KBM-7 (cell line): ENCODE measurements at places on chromosomes 4 and X.

DNA sequence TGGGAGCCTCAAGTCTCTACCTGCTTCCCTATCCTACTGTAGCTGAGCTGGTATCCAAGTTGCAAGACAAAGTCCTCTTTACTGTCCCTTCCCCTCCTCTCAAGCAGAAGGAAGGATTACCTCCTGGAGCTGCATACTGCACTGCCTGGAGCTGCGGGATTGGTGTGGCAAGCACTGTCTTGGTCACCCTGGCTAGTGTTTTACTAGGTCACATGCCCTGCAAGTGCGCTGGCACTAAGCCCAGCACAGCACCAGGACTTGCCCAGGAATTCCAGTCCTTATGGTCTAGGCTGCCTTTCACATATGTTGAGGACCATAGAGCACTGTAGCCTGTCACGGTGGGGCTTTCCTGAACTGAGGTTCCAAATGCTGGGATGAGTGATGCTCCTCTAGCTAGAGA lies 227.3 kb upstream of the ZC4H2 start:
- DNase-seq = no peak

DNA sequence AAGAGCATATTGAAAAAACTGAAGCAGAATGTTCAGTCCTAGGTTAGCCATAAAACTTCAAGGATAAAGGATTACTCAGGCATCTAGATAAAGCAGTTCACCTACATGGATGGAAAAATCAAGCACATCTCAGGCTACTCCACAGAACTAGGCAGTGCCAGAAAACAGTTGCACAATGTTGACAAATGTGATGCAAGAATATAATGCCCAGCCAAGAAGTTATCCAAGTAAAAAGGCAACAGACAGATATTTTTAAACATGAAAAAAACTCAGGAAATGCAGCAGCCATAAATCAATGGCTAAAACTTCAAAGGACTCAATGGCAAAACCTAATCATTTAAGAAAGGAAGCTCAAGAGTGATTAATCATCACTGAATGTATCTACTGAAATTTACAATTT lies 456.0 kb upstream of the FAM241A start:
- DNase-seq = no peak

DNA sequence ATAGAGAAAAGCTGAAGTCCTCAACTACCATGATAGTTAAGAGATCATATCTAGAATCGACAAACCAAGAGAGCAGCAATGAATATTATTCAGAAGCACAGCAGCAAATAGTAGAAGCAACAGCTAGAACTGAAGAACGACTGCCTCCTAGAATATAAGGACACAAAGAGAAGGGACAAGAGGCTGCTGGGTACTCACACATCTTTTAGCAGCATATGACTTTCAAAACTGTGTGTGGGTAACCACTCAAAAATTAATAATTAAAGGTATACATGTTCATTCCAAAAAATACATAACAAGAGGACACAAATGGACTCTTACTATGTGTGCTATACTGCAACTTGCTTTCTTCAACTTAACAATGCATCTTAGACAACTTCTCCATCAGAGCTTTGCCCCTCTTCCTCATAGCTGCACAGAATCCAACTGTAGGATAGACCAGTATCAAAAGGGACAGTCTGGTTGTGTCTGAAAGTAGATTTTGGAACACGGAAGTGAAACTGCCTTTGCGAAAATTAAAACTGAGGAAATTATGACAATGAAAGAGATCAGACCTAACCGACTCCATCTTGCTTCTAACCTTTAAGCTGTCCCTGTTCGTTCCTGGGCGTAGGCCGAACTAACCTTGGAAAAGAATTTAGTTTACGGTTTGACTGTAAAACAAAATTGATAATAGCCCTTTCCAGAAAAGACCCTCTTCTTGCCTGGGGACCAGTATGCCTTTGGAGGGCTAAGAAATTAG lies 125.7 kb downstream of the SH3KBP1 start:
- DNase-seq = no peak

GRCh38 chr4:10023050-10023419 lies 1.7 kb upstream of the SLC2A9 start:
- DNase-seq = no peak

GRCh38 chr4:55931833-55932232 lies 16.9 kb upstream of the CEP135 start:
- no peak for DNase-seq

DNA sequence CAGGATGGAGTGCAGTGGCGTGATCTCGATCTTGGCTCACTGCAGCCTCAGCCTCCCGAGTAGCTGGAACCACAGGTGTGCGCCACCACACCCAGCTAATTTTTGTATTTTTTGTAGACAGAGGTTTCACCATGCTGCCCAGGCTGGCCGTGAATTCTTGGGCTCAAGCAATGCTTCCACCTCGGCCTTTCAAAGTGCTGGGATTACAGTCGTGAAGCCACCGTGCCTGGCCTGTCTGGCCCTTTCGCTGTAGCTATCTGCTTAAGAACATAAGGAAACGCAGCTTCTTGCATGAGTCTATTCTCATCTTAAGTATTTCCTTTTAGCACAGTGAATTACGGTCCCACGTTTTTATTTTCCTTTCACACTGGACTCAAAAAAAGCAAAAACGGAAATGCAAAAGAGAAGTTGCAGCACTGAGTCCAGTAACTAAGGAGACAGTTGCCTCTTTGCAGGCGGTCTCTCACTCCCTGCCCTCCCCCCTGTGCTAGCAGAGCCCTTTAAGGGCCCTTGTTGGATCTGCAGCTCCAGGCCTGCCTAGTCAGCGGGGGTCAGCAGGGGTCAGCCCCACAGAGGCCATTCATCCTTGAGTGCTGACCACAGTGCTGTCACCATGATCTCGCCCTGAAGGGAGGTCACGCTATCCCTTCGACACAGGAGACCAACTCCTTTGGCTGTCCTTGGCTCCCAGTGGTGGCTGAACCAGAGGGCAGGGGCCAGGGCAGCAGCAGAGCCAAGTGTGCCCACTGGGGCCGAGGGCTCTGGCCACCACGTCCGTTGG lies 21.8 kb upstream of the TBC1D14 start:
- DNase-seq = peak; percentile 91

GRCh38 chr4:138609943-138610350 lies 367.8 kb upstream of the SLC7A11 start:
- no peak for DNase-seq

DNA sequence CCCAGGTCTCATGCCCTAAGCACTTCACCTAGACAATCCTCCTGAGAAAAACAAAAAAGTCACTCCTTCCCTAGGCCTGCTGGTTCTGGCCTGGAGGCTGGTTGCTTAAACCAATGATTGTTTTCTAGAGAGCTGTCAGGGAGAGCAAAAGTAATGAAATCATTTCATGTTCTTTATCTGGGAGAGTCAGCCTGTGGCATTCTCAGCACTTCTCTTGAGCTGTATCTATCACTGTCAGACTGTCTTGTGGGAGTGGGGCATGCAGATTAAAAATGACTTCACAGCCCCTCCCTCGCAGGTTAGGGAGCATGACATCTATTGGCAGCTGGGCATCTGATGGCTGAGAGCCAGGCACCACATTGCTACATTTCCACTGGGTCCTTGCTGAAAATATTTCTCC lies 20.4 kb upstream of the TMEM154 start:
- no peak for DNase-seq

DNA sequence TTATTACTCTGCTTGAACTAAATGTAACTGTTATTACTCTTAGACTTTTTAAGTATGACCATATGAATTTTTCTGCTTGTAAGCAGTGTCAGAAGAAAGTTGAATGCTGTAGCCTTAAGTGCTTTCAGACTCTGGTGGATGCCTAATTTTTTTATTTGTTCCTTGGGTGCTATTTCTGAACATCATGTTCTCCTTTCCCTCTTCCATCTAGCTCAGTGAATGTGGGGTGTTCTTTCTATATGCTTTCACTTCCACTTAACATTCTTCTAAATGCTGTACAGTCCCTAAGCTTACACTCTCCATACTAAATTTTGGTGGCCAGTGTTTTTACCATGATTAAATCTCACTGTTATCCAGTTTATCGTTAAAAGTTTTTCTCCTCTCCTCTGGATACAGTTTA lies 3.6 kb downstream of the DCK start:
- no peak for DNase-seq

DNA sequence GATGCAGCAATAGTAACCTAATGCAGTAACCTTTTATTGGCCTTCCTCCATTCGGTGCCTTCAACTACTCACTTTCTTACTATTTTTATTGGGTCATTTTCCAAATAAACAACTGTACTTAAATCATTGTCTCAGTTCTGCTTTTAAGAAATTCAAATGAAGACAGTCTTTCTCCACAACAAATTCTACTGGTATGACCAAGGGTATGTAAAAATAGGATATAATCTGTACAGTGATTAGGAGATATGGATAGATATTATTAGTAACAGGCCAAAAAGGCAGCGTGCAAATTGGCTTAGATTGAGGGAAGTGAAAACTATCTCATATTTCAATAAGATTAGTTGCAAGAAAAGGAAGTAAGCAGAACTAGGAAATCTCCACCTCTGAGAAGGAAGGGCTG lies 177.4 kb upstream of the PPP1R2C start:
- DNase-seq = peak; percentile 51

- no peak for DNase-seq
These were observed 19.3 kb downstream of the PRSS48 start for GRCh38 chr4:151296227-151296626.

DNA sequence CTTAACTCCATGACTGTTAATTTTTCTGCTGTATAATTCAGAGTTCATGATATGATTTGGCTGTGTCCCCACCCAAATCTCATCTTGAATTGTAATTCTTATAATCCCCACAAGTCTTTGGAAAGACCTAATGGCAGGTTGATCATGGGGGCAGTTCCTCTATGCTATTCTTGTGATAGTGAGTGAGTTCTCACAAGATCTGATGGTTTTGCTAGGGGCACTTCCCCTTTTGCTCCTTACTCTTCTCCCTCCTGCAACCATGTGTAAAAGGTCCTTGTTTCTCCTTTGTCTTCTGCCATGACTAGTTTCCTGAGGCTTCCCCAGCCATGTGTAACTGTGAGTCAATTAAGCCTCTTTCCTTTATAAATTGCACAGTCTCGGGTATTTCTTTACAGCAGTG lies 1751.9 kb downstream of the ARAP2 start:
- peak; percentile 11 for DNase-seq

DNA sequence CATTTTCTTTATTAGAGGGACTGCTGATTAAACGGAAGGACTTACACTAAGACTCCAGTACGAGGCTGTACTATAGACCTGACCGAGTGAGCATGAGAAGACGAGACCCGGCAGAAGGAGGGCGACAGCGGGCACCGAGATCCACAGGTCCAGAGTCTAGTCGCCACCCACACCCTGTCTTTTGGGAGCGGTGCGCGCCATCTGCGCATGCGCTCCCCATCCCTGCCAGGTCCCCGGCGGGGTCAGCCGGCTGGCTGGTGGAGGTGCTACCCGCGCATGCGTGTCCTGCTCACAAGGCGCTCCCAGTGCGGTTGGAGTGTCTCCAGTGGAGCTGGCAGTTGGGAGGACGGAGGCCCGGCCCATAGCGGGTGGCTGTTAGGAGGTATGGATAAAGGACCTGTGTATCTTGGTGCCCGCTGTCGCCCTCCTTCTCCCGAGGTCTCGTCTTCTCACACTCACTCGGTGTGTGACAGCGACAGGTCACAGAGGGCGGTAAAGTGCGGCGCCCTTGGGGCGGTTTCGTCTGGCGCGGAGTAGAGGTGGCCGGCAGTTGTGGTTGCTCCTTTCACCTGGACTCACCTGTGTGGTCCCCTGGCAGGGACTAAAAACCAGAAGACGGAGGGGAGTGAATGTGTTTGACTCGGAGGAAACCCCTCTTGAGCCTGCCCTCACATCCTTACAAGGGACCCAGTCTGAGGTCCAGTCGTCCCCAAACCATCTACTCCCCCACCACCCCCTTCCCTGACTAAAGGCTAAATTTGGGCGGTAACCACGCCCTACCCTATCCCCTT lies 7.6 kb upstream of the HSD17B10 start:
- DNase-seq = peak; percentile 79

GRCh38 chr4:174198828-174199227 lies 84.6 kb downstream of the FBXO8 start:
- no peak for DNase-seq

DNA sequence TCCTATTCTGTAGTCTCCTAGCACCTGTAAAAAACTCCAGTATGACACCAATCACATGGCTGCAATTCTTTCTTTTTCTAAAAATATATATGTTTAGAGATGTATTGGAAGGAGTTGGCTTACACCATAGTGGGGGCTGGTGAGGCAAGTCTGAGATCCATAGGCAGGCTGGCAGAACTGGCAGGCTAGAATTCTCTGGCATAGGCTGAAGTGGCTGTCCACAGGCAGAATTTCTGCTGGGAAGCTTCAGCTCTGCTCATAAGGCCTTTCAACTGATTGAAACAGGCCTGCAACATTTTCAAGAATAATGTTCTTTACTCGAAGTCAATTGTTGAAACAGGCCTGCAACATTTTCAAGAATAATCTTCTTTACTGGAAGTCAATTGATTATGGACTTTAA lies 37.0 kb downstream of the FGF2 start:
- DNase-seq = no peak

DNA sequence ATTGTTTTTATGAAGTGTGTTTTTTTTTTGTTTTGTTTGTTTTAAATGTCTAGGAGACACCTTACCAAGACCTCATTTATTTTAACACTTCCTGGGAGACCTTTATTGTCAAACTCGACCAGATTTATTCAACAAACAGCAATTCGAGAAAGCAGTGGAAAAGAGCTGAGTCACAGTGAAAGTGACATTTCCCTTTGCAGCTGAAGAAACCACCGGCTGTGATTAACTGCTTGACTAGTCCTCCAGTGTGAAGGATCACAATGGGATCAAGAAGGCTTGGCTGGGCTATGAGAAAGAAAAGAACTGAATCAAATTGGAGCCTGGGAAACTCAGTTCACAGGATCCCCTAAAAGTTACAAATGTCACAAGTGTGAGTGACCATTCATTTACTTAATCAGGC lies 11.9 kb upstream of the ADH7 start:
- no peak for DNase-seq

DNA sequence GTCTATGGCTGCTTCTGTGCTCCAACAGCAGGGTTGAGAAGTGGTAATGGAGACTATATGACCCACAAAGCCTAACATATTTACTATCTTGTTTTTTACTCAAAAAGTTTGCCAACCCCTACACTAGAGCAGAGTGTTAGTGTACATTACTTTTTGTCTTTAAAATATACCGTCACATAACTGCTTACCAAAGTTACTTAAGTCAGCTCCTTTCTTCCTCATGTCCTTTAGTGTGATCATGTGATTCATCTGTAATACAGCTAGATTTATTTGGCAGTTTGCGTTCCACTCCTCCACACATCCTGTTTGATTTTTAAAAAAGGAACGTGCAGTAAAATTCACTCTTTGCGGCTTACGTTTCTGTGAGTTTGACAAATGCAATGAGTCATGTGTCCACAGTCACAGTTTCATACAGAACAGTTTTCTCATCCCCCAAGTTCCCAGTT lies 162.4 kb upstream of the GPRIN3 start:
- DNase-seq = peak; percentile 94

- DNase-seq = peak; percentile 47
These were observed 42.9 kb downstream of the ACSL1 start for GRCh38 chr4:184782731-184783373.

GRCh38 chr4:77593993-77594392 lies 11.6 kb upstream of the CXCL13 start:
- no peak for DNase-seq
